ENCODE measurements at places on chromosomes 16 and 17.

DNA sequence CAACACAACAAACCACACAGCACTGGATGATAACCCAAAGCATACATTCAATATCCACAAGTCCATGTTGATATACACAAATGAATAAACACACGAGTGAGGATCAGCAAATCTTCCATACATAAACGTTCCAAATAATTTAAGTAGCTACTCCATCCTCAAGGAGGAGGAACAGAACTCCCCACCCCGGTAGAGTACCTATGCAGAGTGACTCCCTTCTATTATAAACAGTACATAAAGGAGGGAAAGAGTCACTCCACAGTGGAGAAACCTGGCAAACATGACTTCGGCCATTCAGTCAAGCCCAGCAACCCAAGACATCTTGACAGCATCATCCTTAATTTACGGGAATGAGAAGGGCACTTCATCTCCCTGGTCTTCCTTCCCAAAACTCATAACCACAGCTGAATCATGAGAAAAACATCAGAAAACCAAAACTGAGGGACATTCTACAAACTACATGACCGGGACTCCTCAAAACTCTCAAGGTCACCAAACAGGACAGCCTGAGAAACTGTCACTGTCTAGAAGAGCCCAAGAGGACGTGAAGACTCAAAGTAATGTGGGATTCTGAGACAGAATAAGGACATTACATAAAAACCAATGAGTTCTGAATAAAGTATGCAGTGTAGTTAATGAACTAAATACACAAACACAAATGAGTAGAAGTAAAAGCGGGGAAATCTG lies 5.6 kb downstream of the USP22 start:
- no peak for DNase-seq

- DNase-seq, result no peak
Observed at GRCh38 chr17:14557480-14557879, 256.6 kb downstream of the HS3ST3B1 start.

DNA sequence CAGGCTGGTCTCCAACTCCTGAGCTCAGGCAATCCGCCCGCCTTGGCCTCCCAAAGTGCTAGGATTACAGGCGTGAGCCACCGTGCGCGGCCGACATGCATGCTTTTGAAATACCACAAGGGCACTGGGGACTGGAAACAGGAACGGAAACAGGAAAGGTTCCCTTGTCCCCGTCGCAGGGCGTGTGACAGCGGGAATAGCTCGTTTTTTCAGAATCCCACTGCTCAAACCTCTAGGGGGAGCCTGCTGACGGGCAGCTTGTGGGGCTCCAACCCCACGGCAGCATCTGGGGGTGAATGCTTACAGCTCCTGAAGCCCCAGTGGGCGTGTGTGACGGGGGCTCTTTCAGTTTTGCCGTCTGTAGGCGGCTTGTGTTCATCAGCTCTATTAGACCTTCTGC lies 18.8 kb upstream of the ASGR2 start:
- peak; percentile 14 for DNase-seq

DNA sequence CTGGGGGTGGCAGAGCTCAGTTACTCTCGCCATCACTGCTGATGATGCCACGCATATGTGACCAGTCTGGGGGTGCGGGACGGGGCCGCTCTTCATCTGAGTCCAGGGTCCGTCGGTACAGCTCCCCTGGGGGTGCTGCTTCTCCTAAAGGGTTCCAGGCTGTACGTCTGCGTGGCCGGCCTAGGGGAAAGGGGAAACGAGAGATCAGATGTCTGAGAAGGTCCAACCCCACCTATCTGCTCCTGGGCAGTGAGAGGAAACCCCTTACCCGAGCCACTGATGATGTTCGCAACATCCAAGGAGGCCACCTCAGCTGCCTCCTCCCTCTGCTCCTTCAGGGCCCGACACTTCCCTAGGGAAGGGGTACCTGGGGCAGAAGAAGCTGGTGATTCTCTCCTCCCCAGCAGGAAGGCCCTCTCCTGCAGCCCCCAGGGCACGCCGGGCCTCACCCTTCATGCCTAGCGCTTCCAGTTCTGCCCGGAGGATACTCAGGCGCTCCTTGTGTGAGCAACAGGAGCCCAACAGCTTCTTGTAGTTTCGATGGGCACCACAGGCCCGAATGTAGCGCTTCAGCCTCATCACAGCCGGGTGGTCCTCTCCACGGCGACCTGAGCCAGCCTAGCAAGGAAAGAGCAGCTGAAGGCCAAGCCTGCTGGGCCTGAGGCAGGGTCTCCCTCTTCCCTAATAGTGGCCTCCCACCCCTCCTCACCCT lies 2.1 kb downstream of the HIRIP3 start:
- DNase-seq, result no peak

- DNase-seq, result no peak
Observed at GRCh38 chr17:57504208-57504607, 240.9 kb downstream of the CCDC182 start.

DNA sequence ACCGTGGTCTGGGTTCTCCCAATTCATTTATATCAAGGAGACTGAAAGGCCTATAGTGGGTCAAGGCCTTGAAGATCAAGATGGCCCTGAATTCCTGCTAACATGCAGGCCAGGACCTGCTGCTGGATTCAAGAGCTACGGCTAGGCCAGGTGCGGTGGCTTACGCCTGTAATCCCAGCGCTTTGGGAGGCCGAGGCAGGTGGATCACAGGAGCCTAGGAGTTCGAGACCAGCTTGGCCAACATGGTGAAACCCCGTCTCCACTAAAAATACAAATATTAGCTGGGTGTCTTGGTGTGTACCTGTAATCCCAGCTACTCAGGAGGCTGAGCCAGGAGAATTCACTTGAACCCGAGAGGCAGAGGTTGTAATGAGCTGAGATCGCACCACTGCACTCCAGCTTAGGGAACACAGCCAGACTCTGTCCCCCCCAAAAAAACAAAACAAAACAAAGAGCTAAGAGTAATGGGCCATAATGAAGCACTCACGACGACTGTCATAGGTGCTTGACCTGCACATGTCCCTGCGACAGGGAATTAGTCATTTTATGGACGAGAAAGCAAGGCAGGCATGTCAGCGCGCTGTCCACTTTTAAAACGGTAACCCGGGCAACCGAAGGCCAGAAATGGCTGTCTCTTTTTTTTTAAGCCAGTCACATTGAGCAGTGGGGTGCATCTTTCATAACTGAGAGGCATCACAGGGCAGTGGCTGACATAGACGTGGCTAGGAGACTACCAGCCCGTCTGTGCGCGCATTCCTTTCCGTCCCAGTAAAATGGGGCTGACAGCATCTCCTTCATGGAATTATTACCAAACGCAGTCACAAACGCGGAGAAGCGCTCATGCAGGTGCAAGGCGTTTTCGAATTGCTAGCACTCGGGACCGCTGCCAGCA lies 1.0 kb upstream of the FBRS start:
- DNase-seq, result no peak

- peak; percentile 20 for DNase-seq
Observed at GRCh38 chr17:71460943-71461342, 659.9 kb upstream of the SOX9 start.

DNA sequence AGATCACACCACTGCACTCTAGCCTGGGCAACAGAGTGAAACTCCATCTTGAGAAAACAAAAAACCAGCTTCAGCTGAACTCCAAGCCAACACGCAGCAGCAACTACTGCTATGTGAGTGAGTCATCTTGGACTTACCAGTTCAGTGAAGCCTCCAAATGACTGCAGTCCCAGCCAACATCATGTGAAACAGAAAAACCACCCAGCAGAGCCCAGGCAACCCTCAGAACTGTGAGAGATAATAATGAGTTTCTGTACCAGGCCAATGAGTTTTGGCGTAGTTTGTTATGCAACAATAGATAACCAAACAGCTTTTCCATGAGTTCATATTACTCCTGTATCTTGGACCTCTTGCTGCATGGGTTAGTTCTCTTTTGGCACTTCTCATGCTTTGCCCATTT lies 23.3 kb downstream of the PHF12 start:
- no peak for DNase-seq

GRCh38 chr16:76780556-76780955 lies 410.4 kb upstream of the MON1B start:
- no peak for DNase-seq

- DNase-seq, result no peak
Observed at GRCh38 chr16:58063377-58064076, 38.0 kb downstream of the MMP15 start.

- DNase-seq, result no peak
Observed at GRCh38 chr16:13005721-13006247, 104.4 kb downstream of the SHISA9 start.

DNA sequence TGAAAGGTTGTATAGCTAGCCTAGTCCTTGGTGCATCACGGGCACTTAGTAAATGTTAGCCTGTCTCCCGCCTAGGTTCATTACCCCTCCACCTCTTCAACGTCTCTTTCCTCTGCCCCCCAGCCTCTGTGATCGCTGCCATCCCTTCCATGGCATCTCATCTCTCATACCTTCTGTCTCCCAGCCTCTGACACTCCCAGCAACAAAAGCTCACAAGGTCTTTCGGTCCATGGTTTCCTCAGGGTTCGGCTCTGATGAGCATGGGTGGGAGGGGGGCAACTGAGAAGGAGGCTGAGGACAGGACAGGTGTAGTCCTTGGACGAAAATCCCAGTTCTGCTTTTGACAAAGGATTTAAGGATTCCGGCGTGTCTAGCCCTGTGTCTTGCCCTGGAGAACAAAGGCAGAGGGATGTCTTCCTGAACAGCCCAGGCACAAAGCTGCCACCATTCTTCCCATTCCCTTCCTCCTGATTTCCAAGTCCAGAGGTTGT lies 16.7 kb downstream of the CCR7 start:
- no peak for DNase-seq

DNA sequence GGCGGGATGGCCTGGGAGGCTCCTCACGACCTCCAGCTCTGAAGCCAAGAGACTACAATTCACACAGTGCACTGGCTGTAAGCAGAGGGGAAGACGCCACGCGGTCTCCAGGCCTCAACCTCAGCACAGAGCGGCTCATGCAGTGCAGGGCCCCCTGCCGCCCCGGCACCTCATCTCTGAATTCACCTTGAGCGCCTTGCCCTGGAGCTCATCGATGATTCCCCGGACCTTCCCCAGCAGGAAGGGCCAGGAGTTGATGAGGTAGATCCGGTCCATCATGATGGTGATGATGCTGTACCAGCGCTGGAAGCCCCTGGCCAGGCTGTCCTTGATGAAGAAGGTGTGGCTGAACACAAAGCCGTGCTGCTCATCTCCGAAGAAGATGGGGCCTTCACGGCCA lies 13.2 kb downstream of the FLCN start:
- DNase-seq, result no peak

DNA sequence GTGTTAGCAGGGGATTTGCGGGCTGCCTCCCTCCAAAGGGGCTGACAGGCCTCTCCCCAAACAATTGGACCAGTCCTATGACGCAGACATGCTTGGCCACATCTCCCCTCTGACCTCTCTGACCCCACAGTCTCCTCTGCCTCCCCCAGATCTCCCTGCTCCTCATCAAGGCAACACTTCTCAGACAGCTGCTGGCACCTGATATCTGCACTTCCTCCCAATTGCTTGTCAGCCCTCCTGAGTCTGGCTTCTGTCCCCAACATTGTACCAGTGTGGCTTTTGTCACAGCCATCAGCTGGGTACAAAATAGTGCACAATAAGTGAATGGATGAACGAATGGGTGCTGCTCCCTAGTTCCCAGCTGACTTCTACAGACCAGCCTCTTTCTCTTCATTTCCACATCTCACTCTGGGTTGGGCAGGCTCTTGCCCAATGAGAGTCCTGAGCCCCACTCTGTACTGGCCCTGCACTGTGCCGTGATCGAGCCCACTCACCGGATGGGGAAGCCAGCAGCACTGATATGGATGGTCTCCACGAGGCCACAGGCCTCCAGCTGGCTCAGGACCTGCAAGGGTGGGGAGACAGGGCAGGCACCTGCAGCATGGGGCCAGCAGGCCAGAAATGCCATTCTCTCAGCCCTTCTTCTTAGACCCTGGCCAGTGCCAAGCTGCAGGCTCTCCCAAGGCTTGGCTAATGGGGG lies 17.1 kb downstream of the ZNHIT3 start:
- DNase-seq, result no peak

- DNase-seq, result no peak
Observed at GRCh38 chr16:82814059-82814458, 187.3 kb downstream of the CDH13 start.

GRCh38 chr16:47519546-47519945 lies 58.4 kb downstream of the PHKB start:
- DNase-seq, result no peak

- DNase-seq, result no peak
Observed at GRCh38 chr16:15652293-15653001, 2.4 kb downstream of the NDE1 start.

DNA sequence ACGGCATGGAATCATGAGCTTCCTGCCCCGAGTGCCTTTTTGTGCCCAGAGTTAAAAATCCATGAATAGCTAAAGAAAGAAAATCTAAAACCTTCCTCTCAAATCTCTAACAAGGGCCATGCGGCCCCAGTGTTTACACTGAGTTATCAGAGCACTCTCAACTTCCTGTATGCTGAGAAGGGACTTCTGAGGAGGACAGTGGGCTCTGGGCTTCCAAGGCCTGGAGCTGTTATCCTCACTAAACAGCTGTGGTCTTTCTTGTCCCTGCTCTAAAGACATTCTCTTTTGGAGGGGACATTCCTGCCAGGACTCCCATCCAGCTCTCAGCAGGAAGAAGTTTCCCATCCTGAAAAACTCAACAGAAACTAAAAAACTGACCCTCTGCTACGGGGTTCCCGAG lies 135.6 kb downstream of the AATF start:
- DNase-seq, result no peak

GRCh38 chr17:50953831-50954601 lies 87.9 kb upstream of the TOB1 start:
- peak; percentile 94 for DNase-seq

DNA sequence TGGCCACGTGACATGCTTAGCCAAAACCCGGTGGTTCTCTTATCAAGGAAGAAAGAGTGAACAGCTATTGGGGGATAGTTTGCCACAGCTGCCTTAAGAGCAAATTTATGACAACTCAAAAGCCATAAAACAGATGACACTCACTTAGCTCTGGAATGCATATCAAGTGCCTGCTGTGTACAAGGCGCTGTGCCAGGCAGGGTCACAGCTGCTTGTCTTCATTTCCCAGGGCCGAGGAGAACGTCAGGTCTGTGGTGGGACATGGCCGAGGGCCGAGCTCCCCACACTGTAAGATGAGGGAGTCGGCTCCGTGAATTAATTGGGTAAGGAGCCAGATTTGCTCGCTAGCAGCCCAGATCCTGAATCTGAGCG lies 14.0 kb downstream of the EEF2K start:
- DNase-seq, result peak; percentile 97

GRCh38 chr16:26993963-26994362 lies 72.8 kb upstream of the C16orf82 start:
- peak; percentile 14 for DNase-seq

GRCh38 chr16:49617016-49617629 lies 238.8 kb downstream of the ZNF423 start:
- no peak for DNase-seq

- DNase-seq, result peak; percentile 96
Observed at GRCh38 chr17:45218895-45219661, 2.6 kb upstream of the FMNL1 start.
